ENCODE measurements at places on chromosomes 2 and 18. TPM values are rescaled to one million over a fixed set of nuclear protein-coding genes. Genes with fewer than 3 reads are reported as not detected.

GRCh38 chr2:64331849-64332699 is 121.9 kb upstream of the LGALSL start:
- DNase-seq: no peak
- no peaks in the 10 kb centered on the region for H3K36me3 ChIP-seq
- peaks cover 5% of the 10 kb centered on the region for H3K27me3 ChIP-seq
- no peak overlapping the region for H3K4me3 ChIP-seq
- H3K4me1 ChIP-seq: peaks cover 36% of the 10 kb centered on the region

DNA sequence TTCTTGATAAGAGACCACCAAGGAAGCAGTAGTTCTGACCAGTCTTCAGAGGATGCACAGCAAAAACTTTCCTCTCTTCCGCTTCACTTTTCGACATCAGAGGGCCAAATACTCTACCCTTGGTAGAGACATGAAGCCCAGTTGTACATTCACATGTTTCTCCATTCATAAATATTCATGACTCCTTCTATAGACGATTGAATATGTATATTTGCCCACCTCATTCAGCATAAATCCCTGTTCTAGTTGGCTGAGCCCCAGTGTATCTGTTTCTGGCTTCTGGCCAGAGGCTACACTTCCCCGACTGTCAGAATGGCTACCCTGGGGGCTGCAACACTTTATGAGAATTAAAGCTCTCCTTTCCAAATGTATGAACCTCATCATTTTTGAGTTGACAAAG is 258.5 kb downstream of the ASXL3 start:
- no peak overlapping the region for H3K4me3 ChIP-seq
- DNase-seq: no peak
- no peaks in the 10 kb centered on the region for H3K4me1 ChIP-seq
- no peaks in the 10 kb centered on the region for H3K27me3 ChIP-seq

- H3K27me3 ChIP-seq: no peaks in the 10 kb centered on the region
- no peak overlapping the region for H3K27ac ChIP-seq
- H3K36me3 ChIP-seq: peaks cover 40% of the 10 kb centered on the region
Measured at GRCh38 chr2:201415149-201415548, 36.1 kb downstream of the TRAK2 start.

DNA sequence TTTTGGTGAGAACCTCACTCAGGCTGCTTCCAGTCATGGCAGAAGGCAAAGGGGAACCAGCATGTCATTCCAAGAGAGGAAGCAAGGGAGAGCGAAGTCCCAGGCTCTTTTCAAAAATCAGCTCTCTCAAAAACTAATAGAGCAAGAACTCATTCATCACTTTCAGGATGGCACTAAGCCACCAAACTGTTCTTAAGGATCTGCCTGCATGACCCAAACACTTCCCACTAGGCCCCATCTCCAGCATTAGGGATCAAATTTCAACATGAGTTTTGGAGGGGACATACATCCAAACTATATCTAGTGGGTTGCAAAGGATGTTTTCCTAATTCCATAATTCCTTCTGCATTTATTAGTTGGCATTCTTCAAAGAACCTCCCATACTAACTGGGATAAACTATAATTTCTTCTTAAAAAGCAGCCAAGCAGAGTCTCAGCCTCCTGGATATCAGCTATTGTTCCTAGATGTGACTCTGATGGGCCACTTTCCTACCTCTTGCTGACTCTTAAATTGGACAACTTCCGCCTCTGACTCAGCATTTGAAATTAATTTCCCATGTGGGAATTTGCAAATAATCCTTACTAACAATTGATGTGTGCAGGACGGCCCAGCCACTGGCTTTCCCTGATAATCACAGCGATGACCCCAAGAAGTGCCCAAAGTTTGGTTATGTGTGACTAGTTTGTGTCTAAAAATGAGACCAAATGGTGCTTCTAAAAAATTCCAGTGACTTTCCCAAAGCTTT is 5.5 kb upstream of the REV1 start:
- no peak overlapping the region for H3K4me3 ChIP-seq
- H3K27ac ChIP-seq: no peak overlapping the region
- H3K27me3 ChIP-seq: peaks cover 24% of the 10 kb centered on the region
- H3K36me3 ChIP-seq: no peaks in the 10 kb centered on the region
- DNase-seq: no peak

GRCh38 chr2:37858725-37859267 is 66.3 kb upstream of the RMDN2 start:
- peaks cover 2% of the 10 kb centered on the region for H3K4me1 ChIP-seq
- no peak for DNase-seq
- peaks cover 4% of the 10 kb centered on the region for H3K36me3 ChIP-seq
- H3K27me3 ChIP-seq: peaks cover 21% of the 10 kb centered on the region
- no peak overlapping the region for H3K27ac ChIP-seq

Gene WDFY1
- 66.2 TPM for total RNA-seq

- no peaks in the 10 kb centered on the region for H3K27me3 ChIP-seq
- H3K27ac ChIP-seq: no peak overlapping the region
- no peak for DNase-seq
- H3K4me3 ChIP-seq: no peak overlapping the region
- no peaks in the 10 kb centered on the region for H3K36me3 ChIP-seq
- H3K4me1 ChIP-seq: peaks cover 10% of the 10 kb centered on the region
Measured at GRCh38 chr2:189092936-189093335, 86.6 kb downstream of the COL5A2 start.

DNA sequence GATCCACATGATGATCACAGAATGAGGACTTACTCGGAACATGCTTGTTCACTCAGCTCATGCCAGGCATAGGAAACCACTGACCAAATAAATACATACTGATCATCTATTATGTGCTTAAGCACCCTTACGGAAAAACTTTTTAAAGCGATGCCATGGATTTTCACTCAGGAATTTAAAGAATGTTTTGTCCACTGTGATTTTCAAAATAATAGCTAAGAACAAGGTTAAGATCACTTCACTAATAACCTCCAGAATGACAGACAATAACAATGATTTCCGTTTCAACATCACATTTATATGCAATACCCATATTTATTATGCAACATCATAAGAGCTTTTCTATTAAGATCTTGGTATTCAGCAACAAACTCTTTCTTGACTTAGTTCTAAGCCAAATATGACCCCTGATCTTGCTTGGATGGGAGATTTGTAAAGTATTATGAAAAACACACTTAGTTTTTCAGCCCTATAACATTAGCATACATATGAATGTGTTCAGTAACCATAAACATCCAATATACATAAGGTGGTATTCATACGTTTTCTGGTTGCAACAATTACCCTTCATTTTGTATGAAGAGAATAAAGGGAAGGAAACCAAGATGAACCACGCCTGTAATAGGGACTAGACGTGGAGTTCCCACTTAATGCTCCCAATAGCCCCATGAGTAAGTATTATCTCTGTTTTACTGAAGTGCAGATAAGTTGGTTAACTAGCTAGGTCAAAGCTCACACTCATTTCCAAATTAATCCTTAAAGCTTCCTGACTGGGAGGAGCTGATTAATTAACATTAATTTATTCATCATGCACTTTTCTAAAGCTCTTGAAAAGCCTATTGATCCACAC is 1.9 kb downstream of the CD302 start:
- H3K4me1 ChIP-seq: peaks cover 11% of the 10 kb centered on the region
- DNase-seq: no peak
- H3K4me3 ChIP-seq: no peak overlapping the region
- no peak overlapping the region for H3K27ac ChIP-seq

- no peaks in the 10 kb centered on the region for H3K36me3 ChIP-seq
- DNase-seq: no peak
- H3K27me3 ChIP-seq: peaks cover 20% of the 10 kb centered on the region
- H3K4me3 ChIP-seq: no peak overlapping the region
- no peak overlapping the region for H3K27ac ChIP-seq
Measured at GRCh38 chr2:42072349-42073118, 24.7 kb downstream of the PKDCC start.

- no peak overlapping the region for H3K4me3 ChIP-seq
- peaks cover 73% of the 10 kb centered on the region for H3K4me1 ChIP-seq
- H3K27me3 ChIP-seq: no peaks in the 10 kb centered on the region
- H3K36me3 ChIP-seq: peaks cover 56% of the 10 kb centered on the region
Measured at GRCh38 chr2:197245829-197246804, 64.5 kb downstream of the ANKRD44 start.

- no peak overlapping the region for H3K4me3 ChIP-seq
- no peak overlapping the region for H3K27ac ChIP-seq
- H3K4me1 ChIP-seq: peaks cover 26% of the 10 kb centered on the region
Measured at GRCh38 chr2:179240481-179241451, 23.9 kb downstream of the SESTD1 start.

Gene SERPINB2
- not detected for total RNA-seq

GRCh38 chr2:158346032-158346431 is 110.5 kb downstream of the CCDC148 start:
- H3K27me3 ChIP-seq: peaks cover 1% of the 10 kb centered on the region
- H3K4me1 ChIP-seq: no peaks in the 10 kb centered on the region
- DNase-seq: no peak
- no peak overlapping the region for H3K27ac ChIP-seq
- H3K36me3 ChIP-seq: no peaks in the 10 kb centered on the region

DNA sequence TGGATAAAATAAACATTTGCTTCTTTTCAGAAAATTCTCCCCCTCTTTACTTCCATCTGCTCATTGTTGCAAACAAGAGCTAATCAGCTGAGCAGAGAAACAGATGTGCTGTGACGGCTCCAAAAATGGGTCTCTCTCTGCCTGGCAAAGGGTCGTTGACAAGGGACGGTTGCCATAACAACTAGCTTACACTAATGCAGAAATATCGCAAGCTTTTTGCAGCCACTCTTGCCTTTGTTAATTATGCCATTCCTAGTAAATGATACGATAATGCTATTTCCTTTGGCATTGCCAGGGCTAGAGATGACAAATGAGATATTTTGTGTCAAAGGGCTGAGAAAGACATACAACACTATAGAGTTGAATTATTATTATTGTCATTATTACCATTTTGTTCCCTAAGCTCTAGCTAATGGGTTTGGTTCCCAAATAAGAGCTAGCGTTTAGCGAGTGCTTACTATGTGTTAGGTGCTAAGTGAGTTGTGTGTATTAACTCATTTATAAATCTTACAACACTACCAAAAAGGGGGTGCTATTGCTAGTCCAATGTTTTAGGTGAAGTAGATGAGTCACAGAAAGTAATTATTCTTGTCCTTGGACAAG is 46.8 kb downstream of the MYO3B start:
- peaks cover 9% of the 10 kb centered on the region for H3K27me3 ChIP-seq
- H3K4me3 ChIP-seq: no peak overlapping the region
- no peak for DNase-seq
- H3K27ac ChIP-seq: no peak overlapping the region
- H3K36me3 ChIP-seq: no peaks in the 10 kb centered on the region
- no peaks in the 10 kb centered on the region for H3K4me1 ChIP-seq

Gene MCFD2
- total RNA-seq: 48.8 TPM

DNA sequence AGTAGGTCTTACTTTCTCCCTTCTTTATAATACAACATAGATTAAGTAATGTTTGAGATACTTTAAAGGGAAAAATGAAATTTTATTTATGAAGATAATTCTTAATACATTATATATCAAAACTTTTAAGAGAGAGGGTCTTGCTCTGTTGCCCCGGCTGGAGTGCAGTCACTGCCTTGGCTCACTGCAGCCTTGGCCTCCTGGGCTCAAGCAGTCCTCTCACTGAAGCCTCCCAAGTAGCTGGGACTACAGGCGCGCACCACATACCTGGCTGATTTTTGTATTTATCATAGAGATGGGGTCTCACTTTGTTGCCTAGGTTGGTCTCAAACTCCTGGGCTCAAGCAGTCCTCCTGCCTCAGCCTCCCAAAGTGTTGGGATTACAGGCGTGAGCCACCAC is 94.8 kb downstream of the COX7A2L start:
- no peak for DNase-seq
- no peak overlapping the region for H3K27ac ChIP-seq
- H3K27me3 ChIP-seq: no peaks in the 10 kb centered on the region
- H3K4me1 ChIP-seq: peaks cover 19% of the 10 kb centered on the region

GRCh38 chr2:193891023-193891422 is 1696.3 kb upstream of the TMEFF2 start:
- H3K27ac ChIP-seq: no peak overlapping the region
- no peaks in the 10 kb centered on the region for H3K27me3 ChIP-seq
- no peak overlapping the region for H3K4me3 ChIP-seq
- no peaks in the 10 kb centered on the region for H3K36me3 ChIP-seq
- DNase-seq: no peak

- no peak for DNase-seq
- H3K4me3 ChIP-seq: no peak overlapping the region
- H3K27ac ChIP-seq: no peak overlapping the region
- H3K27me3 ChIP-seq: no peaks in the 10 kb centered on the region
- peaks cover 33% of the 10 kb centered on the region for H3K36me3 ChIP-seq
Measured at GRCh38 chr2:30503695-30504052, 56.6 kb downstream of the LCLAT1 start.

Gene FAP
- total RNA-seq: not detected

DNA sequence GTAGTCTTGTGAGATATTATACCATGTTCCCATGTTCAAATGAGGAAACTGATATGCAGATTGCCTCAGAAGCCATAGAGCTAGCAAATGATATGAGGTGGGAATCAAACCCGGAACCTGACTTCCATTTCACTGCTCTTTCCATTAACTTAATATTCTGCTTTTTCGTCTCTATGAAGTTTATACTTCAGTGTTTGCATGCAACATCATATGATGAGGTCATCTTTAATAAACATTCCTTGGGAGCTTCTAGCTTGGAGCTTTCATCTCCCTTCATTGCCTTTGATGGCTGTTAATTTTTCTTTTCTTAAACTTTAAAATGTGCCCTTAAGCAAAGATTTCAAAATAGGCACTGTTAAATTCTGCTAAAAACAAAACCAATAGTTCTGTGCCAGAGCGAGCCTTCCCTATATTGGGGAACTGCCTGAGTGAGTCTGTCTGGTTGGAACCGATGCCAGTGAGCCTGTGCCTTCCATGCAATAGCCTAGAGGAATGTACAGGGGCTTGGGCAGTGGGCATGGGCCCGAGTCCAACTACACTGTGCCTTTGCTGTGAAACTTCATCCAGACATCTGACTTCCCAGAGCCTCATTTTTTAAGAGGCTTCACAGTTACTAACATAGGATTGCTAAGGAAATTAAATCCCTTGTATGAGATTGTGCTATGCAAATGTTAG is 91.1 kb upstream of the TMEM200C start:
- H3K36me3 ChIP-seq: no peaks in the 10 kb centered on the region
- H3K4me3 ChIP-seq: no peak overlapping the region

DNA sequence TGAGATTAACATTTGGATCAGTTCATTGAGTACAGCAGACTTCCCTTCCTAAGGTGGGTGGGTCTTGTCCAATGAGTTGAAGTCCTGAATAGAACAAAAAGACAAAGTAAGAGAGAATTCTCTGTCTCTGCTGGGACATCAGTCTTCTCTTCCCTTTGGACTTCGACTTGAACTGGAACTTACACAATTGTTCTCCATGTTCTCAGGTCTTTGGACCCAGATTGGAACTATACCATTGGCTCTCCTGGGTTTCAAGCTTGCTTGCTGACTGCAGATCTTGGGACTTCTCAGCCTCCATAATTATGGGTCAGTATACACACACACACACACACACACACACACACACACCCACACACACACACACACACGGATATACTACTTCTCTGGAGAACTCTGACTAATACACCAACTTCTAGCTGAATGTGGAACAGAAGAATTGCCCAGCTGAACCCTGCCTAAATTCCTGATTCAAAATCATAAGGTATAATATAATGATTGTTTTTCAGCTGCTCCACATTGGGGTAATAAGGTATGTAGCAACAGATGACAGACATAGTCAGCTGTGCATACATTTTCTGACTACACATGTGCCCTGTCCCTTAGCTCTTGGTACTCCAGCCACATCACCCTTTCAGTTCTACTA is 214.0 kb downstream of the TGIF1 start:
- H3K27me3 ChIP-seq: no peaks in the 10 kb centered on the region
- no peak overlapping the region for H3K4me3 ChIP-seq
- no peaks in the 10 kb centered on the region for H3K36me3 ChIP-seq
- no peak overlapping the region for H3K27ac ChIP-seq

Gene NEU2
- total RNA-seq: not detected
